ENCODE measurements at places on chromosomes 4 and X. TPM values are rescaled to one million over a fixed set of nuclear protein-coding genes. Genes with fewer than 3 reads are reported as not detected.

- no peak for DNase-seq
Observed at GRCh38 chr4:18021470-18021719, 160 bp downstream of the LCORL start.

DNA sequence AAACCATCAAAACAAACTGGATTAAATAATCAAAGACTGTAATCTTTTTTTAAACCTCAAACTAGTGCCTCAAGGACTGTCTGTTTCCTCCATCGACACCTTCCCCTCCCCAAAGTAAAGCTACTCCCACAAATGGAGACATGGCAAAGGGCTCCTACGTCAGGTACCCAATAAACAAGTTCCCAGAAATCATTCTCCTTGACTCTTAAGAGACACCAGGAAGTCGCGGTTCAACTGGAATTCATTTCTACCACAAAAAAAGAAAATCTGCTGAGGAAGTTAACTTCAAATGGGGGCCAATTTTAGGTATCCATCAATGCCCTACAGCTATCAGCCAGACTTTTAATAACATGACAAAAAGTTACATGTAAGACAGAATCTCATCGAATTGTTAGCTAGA is 2.5 kb downstream of the RPS4X start:
- DNase-seq: no peak

DNA sequence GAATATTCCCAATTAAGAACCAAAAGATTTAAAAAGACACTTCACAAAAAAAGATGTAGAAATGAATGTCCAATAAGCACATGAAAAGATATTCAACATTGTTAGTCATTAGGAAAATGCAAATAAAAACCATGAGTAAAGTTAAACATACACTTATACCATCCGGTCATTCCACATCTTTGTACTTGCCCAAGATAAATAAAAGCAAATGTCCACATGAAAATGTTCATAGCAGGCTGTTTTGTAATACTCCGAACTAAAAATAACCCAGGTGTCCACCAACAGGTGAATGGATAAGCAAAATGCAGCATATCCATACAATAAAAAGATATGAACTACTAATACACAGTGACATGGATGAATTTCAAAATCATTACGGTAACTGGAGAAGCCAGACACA is 28.6 kb upstream of the ZCCHC4 start:
- no peak for DNase-seq

The FGFBP2 gene
- not detected for total RNA-seq

DNA sequence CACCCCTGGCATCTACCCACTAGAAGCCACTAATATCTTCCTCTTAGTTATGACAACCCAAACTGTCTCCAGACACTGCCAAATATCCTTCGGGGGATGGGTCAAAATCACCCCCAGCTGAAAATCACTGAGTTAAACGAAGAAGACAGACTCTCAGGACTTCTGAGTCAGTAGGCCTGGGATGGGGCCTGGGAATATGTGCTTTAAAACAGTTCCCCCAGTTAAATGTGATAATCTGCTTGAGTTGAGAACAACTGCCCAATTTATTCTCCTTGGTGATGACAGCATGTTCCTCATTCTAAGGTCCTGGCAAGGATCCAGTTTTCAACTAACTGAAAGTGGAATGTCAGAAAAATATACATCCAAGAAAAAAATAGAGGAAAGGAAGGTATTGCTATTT is 52.4 kb downstream of the CBLL2 start:
- DNase-seq: peak; percentile 49

The RAB9B gene
- total RNA-seq: 0.55 TPM

DNA sequence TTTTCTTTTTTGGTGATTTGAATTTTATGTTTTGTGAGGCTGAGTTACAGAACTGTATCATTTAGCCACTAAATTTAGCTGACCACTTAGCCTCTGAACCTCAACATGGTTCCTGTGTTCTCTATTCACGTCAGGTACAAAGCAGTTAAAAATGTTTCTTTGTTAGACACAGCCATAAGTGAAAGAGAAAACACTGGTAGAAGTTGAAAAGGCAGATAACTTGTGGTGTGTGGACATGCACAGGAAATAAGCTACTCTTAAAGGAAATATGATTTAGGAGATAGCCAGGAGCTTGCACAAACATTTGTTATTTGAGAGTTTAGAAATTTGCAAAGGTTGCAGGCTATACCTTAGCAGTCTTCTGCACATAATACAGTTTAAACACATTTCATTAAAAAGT is 171.0 kb upstream of the RPS6KA3 start:
- DNase-seq: peak; percentile 29

The MXRA5 gene
- not detected for total RNA-seq

DNA sequence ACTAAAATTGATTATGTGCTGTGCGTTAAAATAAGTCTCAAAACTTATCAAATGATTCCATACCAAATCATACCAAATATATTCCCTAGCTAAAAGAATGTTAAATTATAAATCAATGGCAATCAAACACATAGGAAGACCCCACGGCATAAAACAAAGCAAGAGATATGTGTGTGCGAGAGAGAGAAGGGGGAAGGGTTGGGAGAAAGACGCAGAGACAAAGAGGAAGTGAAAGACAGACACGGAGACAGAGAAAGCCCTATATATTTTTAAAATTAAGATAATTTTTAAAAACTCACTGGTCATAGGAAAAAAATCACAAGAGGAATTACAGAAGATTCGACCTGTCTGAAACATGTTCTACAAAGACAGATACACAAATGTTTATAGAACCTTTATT is 371.4 kb downstream of the NLGN4X start:
- no peak for DNase-seq

All from endothelial cell of umbilical vein (primary cell).